ENCODE measurements at places on chromosomes 12 and 14.
A peak's percentile ranks its signal among the peaks of the same experiment; 100 is the strongest.

- DNase-seq = no peak
Observed at GRCh38 chr12:124030510-124030909, 57.5 kb downstream of the ZNF664 start.

GRCh38 chr14:24678801-24679247, 44.8 kb upstream of the GZMB start:
- DNase-seq = peak; percentile 86

DNA sequence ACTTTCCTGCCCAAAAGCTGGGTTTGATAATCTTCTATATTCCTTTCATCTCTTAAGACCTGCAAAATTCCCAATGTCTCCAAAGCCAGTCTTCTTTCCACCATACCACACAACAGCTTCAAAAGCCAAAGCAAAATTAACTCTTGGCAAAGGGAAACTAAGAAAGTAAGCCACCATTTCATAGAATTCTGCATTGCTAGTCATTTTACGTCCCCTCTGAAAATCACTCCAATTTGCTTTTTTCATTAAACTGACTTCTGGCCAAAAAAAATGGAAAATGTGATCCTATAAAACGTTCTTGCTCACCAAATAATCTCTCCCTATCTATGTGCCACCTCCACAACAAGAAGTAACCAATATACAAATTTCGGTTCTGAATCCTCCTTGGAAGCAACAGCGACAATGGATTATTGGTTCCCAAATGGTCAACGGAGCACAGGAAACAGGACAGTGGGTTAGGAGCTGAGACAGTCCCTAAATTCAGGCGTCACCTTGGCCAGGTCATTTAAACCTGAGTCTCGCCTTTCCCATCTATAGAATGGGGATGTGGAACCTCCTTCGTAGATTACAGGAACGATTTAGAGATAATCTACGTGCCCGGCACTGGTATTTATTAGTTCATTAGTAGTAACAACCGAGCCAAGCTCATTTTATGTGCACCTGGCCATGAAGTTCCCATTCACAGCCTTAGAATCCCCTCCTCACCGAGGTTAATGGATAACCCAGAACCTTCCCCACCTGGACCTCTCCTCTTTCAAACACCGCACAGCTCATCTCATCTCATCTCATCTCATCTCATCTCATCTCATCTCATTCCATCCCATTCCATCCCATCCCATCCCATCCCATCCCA, 1.2 kb downstream of the NT5DC3 start:
- no peak for DNase-seq

GRCh38 chr12:114820796-114821195, 136.8 kb upstream of the TBX3 start:
- DNase-seq = no peak

GRCh38 chr12:52341066-52341580, 19.9 kb upstream of the KRT83 start:
- DNase-seq = no peak

- DNase-seq = no peak
Observed at GRCh38 chr14:50533241-50533705, 904 bp upstream of the MAP4K5 start.

- no peak for DNase-seq
Observed at GRCh38 chr12:66131067-66131688, 628 bp upstream of the LLPH start.
